ENCODE measurements at places on chromosomes 7 and 10.

GRCh38 chr10:92419740-92420545 is 129.0 kb downstream of the MARCHF5 start:
- peak; percentile 47 for DNase-seq

GRCh38 chr7:85564861-85565260 is 378.0 kb upstream of the SEMA3D start:
- DNase-seq, result peak; percentile 46

GRCh38 chr10:93565446-93565845 is 1.0 kb upstream of the FFAR4 start:
- no peak for DNase-seq

DNA sequence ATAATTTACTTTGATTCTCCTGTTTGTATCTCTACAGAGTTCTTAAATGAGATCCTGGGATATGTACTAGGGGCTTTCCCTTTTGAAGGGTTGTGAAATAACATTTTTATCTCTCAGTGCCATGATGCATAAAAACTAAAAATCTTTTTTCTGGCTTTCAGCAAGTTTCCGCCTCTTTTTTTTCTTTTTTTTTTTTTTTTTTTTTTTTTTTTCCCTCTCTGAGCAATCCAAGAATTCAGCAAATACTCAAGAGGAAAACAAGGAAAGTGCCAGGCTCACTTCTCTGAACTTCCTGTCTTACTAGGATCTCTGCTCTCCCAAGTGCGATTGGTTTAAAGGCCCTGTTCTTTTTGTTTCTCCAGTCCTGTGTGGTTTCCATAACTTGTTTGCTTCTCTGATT is 79.9 kb downstream of the HYCC1 start:
- DNase-seq, result peak; percentile 67

DNA sequence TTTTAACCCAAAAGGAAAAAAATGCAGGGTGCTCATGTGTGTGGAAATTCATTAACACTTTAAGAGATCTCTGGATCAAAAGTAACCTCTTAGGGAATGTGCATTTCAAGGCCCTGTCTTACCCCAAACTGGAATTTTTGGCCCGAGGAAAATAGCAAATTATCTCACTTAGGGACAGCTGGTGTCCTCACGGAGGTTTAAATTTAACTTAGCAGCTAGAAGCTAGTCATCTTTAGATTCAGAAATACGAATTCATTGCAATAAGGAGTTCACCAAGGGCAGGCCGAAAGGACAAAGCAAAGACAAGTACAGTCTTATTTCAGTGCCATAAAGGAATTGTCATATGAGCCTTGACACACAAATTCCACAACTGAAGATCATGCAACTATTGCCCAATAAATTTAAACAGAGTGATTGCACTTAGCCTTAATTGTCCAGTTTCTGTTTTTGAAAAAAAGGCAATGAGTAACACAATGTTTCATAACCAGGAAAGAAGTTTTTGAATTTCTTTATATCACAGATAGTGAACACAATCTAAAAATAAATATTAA is 22.4 kb upstream of the SEMA3C start:
- peak; percentile 86 for DNase-seq

DNA sequence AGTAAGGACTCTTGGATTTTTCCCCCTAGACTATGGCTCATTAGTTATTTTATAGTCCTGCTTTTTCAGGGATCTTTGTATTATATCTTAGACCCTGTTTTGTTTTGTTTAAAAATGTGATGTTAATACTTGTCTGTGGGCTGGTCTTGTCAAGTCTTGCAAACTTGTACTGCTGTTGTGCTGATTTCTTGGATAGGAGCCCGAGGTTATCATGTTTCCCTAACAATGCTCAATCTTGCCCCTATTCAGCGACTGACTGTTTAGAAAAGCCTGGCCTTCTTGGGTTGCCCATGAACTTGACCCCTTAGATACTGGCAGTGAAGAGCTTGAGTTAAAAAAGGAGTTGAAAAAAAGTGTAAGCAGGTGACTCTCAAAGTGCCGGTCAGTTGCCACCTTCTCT is 115.7 kb downstream of the KIAA1217 start:
- DNase-seq, result no peak

DNA sequence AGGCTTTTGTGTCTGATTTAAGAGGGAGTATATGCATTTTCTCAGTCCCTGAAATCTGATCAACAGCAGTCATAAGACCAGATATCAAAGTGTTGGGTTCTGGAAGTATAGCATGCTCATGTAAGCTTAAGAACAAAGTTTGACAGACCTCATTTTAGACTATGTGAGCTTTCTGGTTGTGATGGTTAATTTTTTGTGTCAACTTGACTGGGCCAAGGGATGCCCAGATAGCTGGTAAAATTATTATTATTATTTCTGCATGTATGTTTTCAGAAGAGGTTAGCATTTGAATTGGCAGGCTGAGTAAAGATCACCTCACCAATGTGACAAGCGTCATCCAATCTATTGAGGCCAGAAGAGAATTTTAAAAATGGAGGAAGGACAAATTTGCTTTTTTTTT is 63.5 kb upstream of the FRMD4A start:
- DNase-seq, result no peak

GRCh38 chr7:91566402-91566732 is 302.1 kb downstream of the FZD1 start:
- DNase-seq, result no peak

- no peak for DNase-seq
Measured at GRCh38 chr7:95881597-95881996, 109.2 kb downstream of the DYNC1I1 start.

- no peak for DNase-seq
Measured at GRCh38 chr10:97355571-97355975, 21.0 kb upstream of the FRAT2 start.

- DNase-seq, result no peak
Measured at GRCh38 chr10:47364366-47364765, 16.2 kb downstream of the RBP3 start.

DNA sequence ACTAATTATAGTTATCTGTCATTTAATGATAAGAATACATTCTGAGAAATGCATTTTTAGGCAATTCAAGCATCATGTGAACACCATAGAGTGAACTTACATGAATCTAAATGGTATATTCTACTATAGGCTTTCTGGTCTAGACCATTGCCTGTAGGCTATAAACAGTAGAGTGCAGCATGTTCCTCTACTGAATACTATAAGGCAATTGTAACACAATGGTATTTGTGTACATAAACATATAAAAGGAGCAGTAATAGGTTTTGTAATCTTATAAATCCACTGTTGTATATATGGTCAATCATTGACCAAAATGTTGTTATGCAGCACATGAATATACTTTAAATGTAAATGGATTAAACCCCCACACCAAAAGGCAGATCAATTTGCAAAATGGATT is 71.6 kb downstream of the AKR1C4 start:
- no peak for DNase-seq

- no peak for DNase-seq
Measured at GRCh38 chr10:57830877-57831560, 436.7 kb downstream of the IPMK start.

DNA sequence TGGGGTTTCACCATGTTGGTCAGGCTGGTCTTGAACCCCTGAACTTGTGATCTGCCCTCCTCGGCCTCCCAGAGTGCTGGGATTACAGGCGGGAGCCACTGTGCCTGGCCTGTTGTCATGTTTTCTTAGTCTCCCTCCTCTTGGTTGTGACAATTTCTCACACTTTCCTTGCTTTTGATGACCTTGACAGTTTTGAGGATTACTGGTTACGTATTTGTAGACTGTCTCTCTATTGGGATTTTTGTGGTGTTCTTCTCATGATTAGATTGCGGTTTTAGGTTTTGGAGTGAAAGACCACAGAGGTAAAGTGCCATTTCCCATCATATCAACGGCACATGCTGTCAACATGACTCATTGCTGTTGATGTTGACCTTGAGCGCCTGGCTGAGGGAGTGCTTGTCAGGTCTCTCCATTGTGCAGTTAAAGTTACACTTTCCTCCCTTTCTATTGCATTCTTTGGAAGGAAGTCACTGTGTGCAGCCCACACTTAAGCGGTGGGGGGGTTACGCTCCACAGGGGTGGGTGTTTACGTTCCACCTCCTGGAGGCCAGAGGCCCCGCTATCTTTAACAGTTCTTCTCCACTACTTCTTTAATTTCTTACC is 10.8 kb downstream of the NEURL1 start:
- peak; percentile 47 for DNase-seq

- DNase-seq, result no peak
Measured at GRCh38 chr7:83608716-83609115, 40.2 kb downstream of the SEMA3E start.

GRCh38 chr10:33155720-33156638 is 178.5 kb downstream of the NRP1 start:
- peak; percentile 81 for DNase-seq

- DNase-seq, result peak; percentile 74
Measured at GRCh38 chr10:73841526-73842285, 30.3 kb upstream of the NDST2 start.
